ENCODE measurements at places on chromosomes 4 and X.

GRCh38 chr4:143391895-143392294, 55.2 kb downstream of the GAB1 start:
- no peak for DNase-seq

GRCh38 chr4:5753766-5754528, 42.9 kb downstream of the EVC start:
- no peak for DNase-seq

GRCh38 chr4:24683116-24683515, 98.8 kb upstream of the DHX15 start:
- no peak for DNase-seq

- no peak for DNase-seq
Observed at GRCh38 chr4:159698336-159698735, 595.5 kb downstream of the RAPGEF2 start.

DNA sequence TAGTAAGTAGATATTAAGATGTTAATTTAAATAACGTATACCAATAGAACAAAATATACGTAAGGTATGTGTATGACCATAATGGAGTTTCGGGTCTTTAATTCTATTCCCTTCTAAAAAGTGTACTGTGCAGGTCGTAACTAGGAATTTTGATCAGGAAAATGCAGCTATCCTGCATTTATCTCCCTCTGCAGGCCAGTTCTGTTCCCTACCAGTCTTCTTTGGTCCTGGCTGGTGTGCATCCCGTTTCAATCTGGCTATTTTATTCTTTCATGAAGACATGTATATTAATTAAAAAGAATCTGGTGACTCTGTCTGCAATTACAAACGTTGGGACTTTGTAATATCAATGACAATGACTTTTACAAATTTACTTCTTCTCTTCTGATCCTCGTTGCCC, 534.1 kb upstream of the AADAT start:
- no peak for DNase-seq

DNA sequence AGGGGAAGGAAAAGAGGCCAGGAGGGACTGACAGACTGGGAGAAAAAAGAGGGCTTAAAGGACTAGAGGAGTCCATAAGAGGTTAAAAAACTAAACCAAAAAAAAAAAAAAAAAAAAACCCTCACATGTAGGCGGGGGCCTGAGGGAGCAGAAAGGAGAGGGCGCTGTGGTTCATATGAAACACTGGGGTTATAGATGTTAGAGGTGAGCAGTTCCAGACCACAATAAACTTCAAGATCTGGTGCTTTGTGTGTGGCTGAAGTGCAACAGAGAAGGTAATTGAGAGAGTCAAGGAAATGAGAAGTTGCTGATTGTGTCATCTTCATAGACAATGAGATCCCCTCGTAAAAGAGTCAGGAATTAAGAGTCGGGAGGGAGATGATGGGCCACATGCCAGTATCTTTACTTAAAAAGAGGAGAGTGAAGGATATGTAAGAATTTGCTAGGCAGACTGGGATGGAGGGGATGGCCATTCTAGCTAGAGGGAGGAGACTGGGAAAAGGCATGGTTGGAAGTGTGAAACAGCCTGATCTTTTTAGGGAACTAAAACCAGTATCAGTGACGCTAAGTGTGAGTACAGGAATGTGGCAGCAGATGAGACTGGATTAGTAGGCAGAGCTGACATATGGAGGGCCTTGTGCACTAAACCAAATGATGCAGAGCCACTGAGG, 18.4 kb upstream of the OGT start:
- DNase-seq: no peak

GRCh38 chrX:37787423-37787869, 7.6 kb downstream of the CYBB start:
- no peak for DNase-seq

GRCh38 chr4:168588916-168589531, 92.2 kb downstream of the PALLD start:
- no peak for DNase-seq

DNA sequence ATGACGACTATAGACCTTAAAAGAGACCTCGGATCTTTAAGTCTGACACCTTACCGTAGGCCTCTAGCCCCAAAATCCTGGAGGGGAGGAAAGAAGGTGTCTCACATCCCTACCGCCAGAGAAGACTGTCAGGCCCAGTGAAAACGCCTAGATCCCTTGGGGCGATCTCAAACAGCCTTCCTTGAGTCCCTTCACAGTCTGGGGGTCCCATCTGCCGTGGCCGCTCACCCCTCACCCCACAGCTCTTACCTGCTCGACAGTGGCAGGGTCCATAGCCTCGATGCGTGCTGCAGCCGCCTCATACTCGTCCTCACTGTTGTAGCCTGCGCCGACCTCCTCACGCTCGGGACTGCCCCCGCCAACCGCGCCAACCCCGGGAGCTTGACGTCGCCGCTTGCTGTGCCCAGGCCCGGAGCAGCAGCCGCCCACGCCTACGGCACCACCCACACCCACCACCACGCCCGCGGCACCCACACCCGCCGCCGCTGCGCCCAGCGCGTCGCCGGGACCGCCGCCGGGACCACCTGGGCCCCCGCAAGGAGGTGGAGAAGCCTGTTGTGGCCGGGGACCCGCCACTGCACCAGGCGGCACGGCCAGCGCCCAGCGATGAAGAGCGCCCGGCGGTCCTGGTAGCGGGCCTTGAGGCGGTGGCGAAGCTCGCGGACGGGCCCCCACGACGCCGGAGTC, 536 bp downstream of the OTUD5 start:
- peak; percentile 46 for DNase-seq

GRCh38 chr4:53618321-53618720, 27.0 kb upstream of the LNX1 start:
- DNase-seq: no peak

DNA sequence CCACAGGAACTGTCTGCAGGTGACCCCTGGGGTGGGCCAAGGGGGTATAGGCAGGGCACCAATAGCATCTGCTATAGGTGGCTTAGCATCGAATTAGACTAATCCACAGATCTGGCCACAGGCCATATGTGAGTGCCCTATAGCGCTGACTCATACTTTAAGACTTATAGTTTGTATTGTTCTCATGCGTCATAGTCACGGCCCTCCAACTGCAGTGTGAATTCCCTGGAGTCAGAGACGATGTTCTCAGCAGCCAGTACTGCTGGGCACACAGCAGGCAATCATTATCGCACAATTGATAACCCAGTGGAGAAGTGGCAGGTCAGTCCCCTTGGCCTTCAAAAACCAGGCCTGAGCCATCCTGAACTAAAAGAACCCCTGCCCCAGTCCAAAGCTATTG, 58.1 kb downstream of the ADGRG2 start:
- no peak for DNase-seq

DNA sequence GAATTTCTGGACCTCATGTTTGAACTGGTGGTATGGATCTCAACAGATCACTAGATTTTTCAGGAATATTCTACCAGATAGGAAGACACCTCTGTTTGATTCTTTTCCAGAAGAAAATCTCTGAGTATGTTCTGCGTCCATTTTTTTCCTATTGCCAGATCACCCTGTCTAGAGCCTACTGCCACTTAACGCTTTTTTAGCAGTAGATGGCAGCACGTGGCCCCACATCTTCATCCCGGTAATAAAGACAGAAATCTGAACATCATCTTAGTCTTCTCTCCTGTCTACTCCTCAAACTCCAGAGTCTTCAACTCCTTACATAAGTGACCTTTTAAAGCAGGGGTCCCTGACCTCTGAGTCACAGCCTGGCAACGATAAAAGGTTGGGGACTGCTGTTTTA, 184.7 kb downstream of the TMA16 start:
- no peak for DNase-seq

- no peak for DNase-seq
Observed at GRCh38 chr4:101000496-101000895, 346.8 kb downstream of the PPP3CA start.

DNA sequence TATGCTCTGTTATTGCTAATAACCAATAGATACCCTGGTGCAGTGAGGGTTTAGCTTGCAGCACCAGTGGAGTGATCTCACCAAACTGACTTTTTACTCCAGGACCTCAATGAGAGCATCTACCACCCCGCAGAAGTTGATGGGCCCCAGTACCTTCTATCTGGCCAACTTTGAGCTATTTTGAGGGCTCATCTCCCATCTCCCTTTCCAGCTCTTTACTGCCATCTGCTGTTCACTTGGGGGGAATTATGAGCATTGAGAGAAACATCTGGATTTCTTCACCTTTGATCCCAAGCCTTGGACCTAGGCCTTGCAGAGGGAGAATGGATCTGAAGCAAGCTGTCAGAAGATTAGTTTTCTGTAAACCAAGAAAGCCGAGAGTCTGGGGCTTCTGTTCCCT, 143.6 kb downstream of the TMEM164 start:
- DNase-seq: no peak

GRCh38 chr4:124631760-124632159, 80.8 kb downstream of the ANKRD50 start:
- DNase-seq: no peak

- no peak for DNase-seq
Observed at GRCh38 chr4:72602396-72603376, 33.7 kb upstream of the ADAMTS3 start.

- no peak for DNase-seq
Observed at GRCh38 chr4:95728145-95728544, 111.7 kb upstream of the PDHA2 start.

DNA sequence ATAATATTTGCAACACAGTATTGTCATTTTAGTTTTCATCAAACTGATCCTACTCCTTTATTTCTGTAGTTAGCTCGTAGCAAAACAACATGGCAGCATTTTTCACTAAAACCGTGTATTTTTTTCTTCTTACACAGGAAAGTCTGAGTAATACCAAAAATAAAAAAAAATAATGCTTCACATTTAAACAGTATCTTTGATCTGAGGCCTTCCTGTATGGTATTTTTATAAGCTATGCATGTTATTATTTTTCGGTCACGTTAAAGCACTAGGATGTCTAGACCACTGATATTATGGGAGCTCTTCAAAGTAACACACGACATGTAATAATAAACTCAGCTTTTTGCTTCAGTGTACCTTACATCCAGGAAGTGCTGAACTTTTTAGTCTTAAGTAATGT, 94.1 kb upstream of the SRD5A3 start:
- no peak for DNase-seq

DNA sequence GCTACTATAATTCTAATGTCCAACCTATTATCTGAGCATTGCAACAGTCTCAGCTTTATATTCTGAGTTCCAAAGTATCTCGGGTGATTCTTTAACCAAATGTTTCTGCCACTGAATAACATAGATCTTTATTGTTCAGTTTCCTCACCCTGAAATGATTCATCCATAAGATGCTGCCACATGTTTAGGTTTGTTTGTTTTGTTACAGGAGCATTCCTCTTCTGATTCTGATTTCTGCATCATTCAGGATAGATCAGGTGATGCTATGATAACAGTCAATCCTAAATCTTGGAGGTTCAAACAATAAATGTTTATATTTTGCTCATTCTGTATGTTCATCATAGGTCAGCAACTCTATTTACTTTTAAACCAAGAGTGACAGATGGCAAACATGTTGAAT, 927.6 kb downstream of the PCDH7 start:
- no peak for DNase-seq

GRCh38 chr4:111761531-111761930, 383.7 kb upstream of the FAM241A start:
- DNase-seq: no peak

DNA sequence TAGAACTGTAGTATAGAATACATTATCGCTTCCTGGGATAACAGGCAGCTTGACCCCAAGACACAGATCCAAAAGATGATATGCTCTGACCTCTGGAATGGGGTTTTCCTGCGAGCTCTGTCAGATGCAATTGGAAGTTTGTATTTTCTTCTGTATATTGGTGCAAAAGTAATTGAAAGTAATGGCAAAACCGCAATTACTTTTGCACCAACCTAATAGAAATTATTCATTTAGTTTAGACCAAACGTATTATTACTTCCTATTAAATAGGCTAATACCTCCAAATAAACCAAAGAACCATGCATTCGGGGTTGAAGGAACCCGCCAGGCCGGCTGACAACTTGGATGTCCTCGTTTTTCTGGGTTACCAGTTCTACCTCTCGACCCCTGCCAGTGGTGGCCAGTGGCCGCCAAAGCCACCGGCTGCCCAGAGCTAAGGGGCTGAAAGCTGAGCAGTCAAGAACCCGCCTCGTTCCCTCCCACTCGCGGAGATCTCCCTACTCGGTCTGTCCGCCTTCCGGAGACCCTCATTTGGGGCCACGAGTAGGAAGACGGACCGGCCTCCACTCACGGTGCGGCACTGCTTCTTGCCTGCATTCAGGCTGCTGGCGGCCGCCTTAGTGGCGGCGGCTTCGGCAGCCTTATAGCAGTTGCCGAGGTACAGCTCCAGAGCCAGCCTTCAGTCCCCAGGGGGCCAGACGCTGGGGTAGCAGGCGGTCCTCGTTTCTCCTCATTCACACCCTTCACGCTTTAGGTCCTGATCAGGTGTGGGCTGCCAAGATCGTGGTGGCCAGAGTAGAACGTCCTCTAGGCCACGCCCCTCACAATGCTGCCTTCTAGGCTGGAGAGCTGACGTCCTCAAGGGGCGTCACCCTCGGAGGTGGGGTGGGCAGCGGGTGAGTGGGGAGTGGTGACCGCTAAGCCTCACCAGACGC, 121.9 kb downstream of the RBMX2 start:
- no peak for DNase-seq

GRCh38 chrX:48826135-48826875, at the start of gene ERAS:
ERAS (plus strand) TSS chrX:48826513; CDS start chrX:48829124, 2,611 bp downstream.
- peak; percentile 9 for DNase-seq

GRCh38 chrX:83845397-83845796, 15.5 kb upstream of the CYLC1 start:
- no peak for DNase-seq

GRCh38 chr4:140854168-140854567, 98.0 kb upstream of the TBC1D9 start:
- DNase-seq: no peak

DNA sequence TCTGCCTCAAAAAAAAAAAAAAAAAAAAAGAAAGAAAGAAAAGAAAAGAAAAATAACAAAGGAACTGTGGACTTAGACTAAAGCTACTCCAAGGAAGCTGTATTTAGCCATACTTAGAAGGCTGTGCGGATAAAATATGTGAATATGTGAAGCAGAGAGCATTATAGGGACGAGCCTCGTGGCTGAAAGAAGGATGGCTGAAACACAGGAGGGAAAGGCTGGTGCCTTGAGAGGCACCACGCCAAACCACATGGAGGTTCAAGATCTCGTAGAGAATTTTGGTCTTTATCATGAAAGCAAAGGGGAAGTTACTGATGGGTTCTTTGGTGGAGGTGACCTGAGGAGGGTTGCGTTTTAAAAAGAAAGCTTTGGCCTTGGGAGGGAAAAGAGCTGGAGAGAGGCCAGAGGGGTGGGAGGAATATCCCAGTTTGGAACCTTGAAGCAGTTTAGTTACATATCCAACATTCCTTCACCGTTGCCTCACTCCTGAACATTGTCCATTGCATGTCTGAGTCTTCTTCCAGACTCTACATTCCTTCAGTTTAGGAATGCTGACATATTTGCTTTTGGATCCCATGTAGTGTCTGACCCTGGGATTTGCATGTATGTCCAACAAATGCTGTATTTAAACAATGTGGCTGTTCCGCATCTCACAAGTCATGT, 82.5 kb downstream of the CPE start:
- DNase-seq: no peak

- no peak for DNase-seq
Observed at GRCh38 chrX:2712890-2713840, 22.1 kb downstream of the CD99 start.
